ENCODE measurements at places on chromosomes 5 and 9.

DNA sequence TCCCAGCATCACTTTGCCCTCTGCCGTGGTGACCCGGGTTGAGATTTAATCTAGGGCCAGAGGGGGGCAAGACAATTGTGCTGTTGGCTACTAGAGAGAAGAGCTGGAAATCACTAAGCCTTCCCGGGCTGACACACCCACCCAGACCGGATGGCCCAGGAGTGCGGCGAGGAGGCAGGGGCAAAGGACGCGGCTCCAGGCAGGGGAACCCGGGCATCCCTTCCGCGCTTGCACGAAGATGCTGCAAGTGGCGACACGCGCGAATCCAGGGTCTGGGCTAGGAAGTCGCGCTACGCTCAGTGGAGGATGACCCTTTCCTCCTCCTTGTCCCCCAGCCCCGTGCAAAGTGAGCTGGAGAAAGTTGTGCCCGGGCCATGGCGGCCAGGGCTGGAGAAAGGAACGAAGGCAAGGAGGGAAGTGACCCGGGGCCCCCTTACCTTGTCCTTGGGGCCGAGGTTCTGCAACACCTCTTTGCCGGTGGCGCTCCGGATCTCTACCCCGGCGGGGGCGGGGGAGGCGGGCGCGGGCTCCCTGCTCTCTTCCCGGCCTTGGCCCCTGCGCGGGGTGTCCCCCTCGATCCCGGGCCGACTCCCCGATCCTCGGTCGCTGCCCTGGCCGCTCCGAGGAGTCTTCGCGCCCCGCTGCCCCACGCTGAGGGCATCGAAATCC, 693 bp downstream of the DPYSL3 start:
- DNase-seq, result no peak

GRCh38 chr9:101727612-101728524, 10.6 kb downstream of the GRIN3A start:
- peak; percentile 37 for DNase-seq

DNA sequence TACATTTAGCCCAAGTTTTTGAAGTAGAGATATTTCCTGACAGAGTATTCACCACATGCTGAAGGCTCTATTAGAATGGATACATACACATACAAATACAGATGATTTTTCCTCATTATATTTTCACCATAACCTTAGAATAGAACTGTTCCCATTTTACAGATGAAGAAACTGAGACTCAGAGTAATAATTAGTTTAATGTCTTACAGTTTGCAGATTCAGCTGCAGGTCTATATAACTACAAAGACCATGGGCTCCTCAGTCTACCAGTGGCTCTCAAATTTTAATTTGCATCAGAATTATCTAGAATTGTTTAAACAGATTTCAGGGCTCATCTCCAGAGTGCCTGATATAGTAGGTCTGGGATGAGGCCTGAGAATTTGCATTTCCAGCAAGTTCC, 64.4 kb downstream of the GRAMD2B start:
- no peak for DNase-seq

- DNase-seq, result peak; percentile 35
Observed at GRCh38 chr5:115170929-115171510, 1.3 kb upstream of the TRIM36 start.

- DNase-seq, result no peak
Observed at GRCh38 chr5:181235323-181235688, 8.4 kb downstream of the RACK1 start.

DNA sequence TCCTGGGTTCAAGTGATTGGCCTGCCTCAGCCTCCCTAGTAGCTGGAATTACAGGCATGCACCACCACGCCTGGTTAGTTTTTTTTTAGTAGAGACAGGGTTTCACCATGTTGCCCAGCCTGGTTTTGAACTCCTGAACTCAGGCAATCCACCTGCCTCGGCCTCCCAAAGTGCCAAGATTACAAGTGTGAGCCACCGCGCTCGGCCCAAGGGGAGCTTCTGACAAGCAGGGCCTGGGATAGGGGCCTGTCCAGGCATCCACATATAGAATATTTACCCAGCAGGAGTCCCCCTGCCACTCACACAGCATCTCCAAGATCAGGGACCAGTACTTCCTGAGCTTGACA, 10.1 kb downstream of the IRF1 start:
- no peak for DNase-seq

GRCh38 chr9:26157411-26157810, 479.2 kb upstream of the TUSC1 start:
- no peak for DNase-seq

GRCh38 chr9:37342895-37343294, 79.6 kb upstream of the GRHPR start:
- no peak for DNase-seq

GRCh38 chr5:27494887-27495286, 456.5 kb upstream of the CDH9 start:
- no peak for DNase-seq

GRCh38 chr9:109639674-109640579, 140.1 kb upstream of the PALM2AKAP2 start:
- DNase-seq, result peak; percentile 96

- DNase-seq, result peak; percentile 0
Observed at GRCh38 chr9:76403352-76403751, 9.1 kb upstream of the RFK start.

GRCh38 chr5:58544926-58545325, 37.9 kb upstream of the RAB3C start:
- DNase-seq, result no peak

DNA sequence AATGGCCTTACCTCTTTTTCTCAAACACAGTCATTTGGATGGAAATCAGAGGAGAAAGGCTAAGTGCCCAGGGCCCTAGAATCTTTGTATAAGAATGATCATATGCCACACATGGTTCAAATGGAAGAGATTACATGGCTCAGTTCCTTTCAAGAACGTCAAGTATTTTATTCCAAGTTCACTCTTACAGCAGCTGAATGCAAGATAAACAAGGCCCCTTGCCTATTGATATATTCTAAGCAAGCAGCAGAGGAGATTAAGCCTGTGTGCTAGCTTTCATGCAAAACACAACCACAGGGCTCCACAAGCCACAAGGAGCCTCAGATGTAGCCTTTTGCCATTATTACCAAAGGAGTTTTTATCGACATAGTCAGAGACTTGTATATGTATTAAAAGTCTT, 55.3 kb upstream of the SLCO6A1 start:
- peak; percentile 64 for DNase-seq
